ENCODE measurements at places on chromosomes 2 and 18.

GRCh38 chr18:14974088-14974487 is 226.1 kb downstream of the ANKRD30B start:
- DNase-seq, result no peak

DNA sequence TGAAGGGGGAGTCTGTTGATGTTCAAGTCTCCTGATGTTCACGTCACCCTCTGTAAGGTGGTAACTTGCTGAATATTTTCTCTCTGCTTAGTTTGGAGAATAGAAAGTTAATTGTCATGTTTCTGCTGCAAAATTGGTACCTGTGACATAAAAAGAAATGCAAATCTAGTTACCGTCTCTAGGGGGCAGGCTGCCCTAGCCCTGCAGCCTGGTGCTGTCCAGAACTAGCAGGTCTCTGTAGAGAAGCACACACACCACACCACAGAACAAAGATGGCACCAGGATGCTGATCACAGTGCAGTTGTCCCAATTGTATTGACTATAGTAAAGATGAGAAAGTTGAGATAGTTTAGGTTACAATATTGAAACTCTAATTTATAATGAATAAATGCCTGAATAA is 47.0 kb downstream of the SLC9A4 start:
- DNase-seq, result peak; percentile 59

GRCh38 chr2:113602869-113603466 is 24.1 kb upstream of the RABL2A start:
- DNase-seq, result no peak

DNA sequence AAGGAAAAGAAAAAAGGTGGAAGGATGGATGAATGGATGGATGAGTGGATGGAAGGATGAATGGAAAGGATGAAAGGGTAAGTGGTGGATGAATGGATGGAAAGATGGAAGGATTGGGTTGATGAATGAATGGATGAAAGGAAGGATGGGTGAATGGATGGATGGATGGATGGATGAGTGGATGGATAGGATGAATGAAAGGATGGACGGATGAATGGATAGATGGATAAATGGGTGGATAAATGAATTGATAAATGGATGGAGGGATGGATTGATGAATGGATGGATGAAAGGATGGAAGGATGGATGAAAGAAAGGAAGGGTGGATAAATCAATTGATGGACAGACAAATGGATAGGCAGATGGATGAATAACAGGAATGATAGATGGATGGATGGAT is 48.2 kb upstream of the OTOF start:
- DNase-seq, result no peak

GRCh38 chr2:69077252-69077950 is 64.4 kb downstream of the ANTXR1 start:
- DNase-seq, result no peak

GRCh38 chr18:53796040-53796729 is 428.3 kb downstream of the MBD2 start:
- no peak for DNase-seq

- no peak for DNase-seq
Observed at GRCh38 chr2:138841459-138841858, 61.3 kb upstream of the NXPH2 start.

DNA sequence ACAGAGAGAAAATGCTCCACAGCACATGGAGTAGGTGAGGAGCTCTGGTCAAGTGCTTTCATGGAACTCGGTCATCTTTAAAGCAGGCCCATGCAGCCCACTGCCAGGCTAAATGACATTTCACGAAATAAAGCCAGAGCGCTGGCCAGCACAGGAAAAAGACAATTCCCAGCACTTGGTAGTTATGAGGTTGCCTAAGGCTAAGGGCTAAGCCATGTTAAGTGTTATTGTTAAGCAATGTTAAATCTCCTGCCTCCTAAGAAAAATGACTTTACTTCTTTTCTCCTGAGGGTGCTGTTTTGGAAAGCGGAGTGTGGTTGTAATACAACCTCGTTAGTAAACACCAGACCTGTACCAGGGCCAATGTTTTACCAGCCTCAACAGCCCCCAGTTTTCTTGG is 125.9 kb upstream of the NRP2 start:
- no peak for DNase-seq

Measured in K562 (cell line).